ENCODE measurements at places on chromosomes 5 and 9. TPM values are rescaled to one million over a fixed set of nuclear protein-coding genes. Genes with fewer than 3 reads are reported as not detected.

IFNB1 gene
- not detected for total RNA-seq

PCDHGB3 gene
- 0.21 TPM for total RNA-seq

CSF1R gene
- 0.35 TPM for total RNA-seq

C5orf58 gene
- total RNA-seq = not detected

DDX4 gene
- 0.05 TPM for total RNA-seq

CCL27 gene
- total RNA-seq = not detected

UBAP2 gene
- 53.8 TPM for total RNA-seq

WDR38 gene
- 0.07 TPM for total RNA-seq

GMCL2 gene
- not detected for total RNA-seq

MYOT gene
- total RNA-seq = 0.21 TPM

NR2F1 gene
- 4.3 TPM for total RNA-seq

EQTN gene
- not detected for total RNA-seq

INSL6 gene
- not detected for total RNA-seq

FRMD3 gene
- total RNA-seq = 6.4 TPM

PCDHGA11 gene
- total RNA-seq = not detected

FANCC gene
- 12.0 TPM for total RNA-seq
